ENCODE measurements at places on chromosomes 1 and 21. TPM values are rescaled to one million over a fixed set of nuclear protein-coding genes. Genes with fewer than 3 reads are reported as not detected.

GBP6 gene
- not detected for total RNA-seq

BCAN gene
- total RNA-seq: 0.21 TPM

SCP2 gene
- 48.8 TPM for total RNA-seq

TNFRSF8 gene
- total RNA-seq: 0.11 TPM

TMEM269 gene
- total RNA-seq: 0.08 TPM

TAL1 gene
- not detected for total RNA-seq

RORC gene
- 0.06 TPM for total RNA-seq

TAF12 gene
- total RNA-seq: 11.4 TPM

CFAP141 gene
- not detected for total RNA-seq

CNKSR1 gene
- total RNA-seq: 0.32 TPM

WLS gene
- total RNA-seq: 16.8 TPM

COX20 gene
- 49.1 TPM for total RNA-seq

GPR157 gene
- total RNA-seq: 9.0 TPM

IL22RA1 gene
- 9.6 TPM for total RNA-seq

RIMKLA gene
- total RNA-seq: 0.27 TPM
